A549 treated with ZK216348 at 1 μM for 4 hours (cell line): ENCODE measurements at places on chromosomes 5 and 9. TPM values are rescaled to one million over a fixed set of nuclear protein-coding genes. Genes with fewer than 3 reads are reported as not detected.

Gene MSMP
- total RNA-seq, result 0.62 TPM in 1 of 5 replicates, not detected in the others

Gene PCDHA10
- total RNA-seq, result 0.02 to 0.11 TPM in 2 of 5 replicates, not detected in the others

Gene CTNND2
- total RNA-seq, result 0.13 TPM in 1 of 5 replicates, not detected in the others

Gene HK3
- total RNA-seq, result 0.09 TPM in 1 of 5 replicates, not detected in the others

Gene LHX3
- total RNA-seq, result 0.09 to 0.14 TPM (median 0.12 TPM) in 4 of 5 replicates, not detected in the other

Gene CSNK1G3
- total RNA-seq, result 18.2 to 35.8 TPM (median 26.0 TPM) in 5 replicates

Gene NSG2
- not detected in 5 replicates for total RNA-seq

Gene WNK2
- total RNA-seq, result 3.1 to 7.9 TPM (median 7.8 TPM) in 5 replicates

Gene FGF1
- total RNA-seq, result 0.15 to 1.8 TPM (median 0.29 TPM) in 5 replicates
